ENCODE measurements at places on chromosomes 16 and 17. TPM values are rescaled to one million over a fixed set of nuclear protein-coding genes. Genes with fewer than 3 reads are reported as not detected.

- no peak for DNase-seq
Measured at GRCh38 chr16:56584276-56584675, 5.1 kb upstream of the MT3 start.

- no peak for DNase-seq
Measured at GRCh38 chr17:33517746-33518145, 224.7 kb upstream of the ASIC2 start.

DNA sequence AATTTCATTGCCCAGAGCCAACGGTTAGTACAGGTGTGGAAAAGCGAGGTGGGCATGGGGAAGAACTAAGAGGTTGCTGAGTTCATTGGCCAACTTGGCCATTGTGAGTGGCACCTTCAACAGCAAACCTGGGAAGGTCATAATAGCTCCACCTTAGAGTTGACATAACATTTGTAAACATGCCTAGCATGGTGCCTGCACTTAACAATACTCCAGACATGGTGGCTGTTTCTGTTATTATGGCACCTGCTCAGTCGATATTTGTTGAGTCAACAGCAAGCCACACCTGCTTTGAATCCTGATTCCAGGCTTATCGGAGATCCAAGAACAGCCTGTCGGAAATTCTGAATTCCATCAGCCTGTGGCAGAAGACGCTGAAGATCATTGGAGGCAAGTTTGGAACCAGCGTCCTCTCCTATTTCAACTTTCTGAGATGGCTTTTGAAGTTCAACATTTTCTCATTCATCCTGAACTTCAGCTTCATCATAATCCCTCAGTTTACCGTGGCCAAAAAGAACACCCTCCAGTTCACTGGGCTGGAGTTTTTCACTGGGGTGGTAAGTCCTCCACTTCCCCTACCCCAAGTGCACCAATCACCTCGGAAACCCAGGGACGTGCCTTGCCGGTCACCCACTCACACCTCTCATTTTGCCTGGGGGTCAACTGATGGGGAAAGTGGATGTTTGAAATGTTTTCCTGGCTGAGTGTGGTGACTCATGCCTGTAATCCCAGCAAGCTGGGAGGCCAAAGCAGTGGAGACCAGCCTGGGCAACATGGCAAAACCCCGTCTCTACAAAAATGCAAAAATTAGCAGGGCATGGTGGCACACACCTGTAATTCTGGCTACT, 46.0 kb downstream of the TMC5 start:
- peak; percentile 22 for DNase-seq

GRCh38 chr16:19830902-19831560, 53.6 kb downstream of the GPRC5B start:
- no peak for DNase-seq

- DNase-seq: no peak
Measured at GRCh38 chr17:35801583-35802224, 6.3 kb upstream of the MMP28 start.

DNA sequence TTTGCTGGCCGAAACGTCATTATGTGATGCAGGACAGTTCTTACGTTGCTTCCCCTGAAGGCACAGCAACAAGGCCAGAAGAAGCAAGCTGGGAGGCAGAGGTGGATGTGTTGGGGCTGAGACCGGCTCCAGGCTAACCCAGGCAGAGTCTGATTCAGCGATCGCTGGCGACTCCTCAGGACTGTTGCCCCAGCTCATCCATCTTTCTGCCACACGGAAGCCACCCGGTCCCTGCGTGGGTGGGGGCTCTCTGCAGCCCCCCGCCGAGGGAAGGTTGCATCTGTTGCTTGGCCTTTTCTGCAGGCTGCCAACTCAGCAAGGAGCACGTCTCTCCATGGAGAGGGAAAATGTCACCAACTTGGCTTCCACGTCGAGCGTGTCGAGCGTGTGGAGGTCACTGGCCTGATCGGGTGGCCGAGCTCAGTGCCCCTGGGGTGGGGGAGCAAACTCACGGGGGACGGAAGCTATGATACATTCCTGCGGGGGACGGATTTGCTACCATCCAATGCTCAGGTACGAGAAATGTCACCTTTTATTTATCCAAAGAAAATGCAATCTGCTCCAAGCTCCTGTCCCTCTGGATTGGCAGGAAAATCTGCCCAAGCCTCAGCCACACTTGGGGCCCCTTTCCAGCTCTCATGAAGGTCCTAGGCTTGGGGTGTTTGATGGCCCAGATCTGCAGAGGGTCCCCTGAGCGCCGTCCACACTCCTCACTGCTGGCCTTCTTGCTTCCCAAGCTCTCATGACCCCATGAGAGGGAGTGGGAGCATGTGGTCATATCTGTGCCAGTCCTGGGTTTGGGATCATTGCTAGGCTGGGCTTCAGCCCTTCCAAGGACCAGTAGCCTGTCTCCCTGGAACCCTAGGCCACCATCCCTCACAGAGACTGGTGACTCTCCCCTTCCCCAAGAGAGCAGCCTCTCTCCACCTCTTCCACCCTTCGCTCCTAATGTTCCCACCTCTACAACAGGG, 69.4 kb downstream of the RPH3AL start:
- no peak for DNase-seq

- DNase-seq: no peak
Measured at GRCh38 chr16:88596483-88596882, 26.3 kb downstream of the ZC3H18 start.

- DNase-seq: no peak
Measured at GRCh38 chr17:17739388-17740066, 58.3 kb downstream of the RAI1 start.

DNA sequence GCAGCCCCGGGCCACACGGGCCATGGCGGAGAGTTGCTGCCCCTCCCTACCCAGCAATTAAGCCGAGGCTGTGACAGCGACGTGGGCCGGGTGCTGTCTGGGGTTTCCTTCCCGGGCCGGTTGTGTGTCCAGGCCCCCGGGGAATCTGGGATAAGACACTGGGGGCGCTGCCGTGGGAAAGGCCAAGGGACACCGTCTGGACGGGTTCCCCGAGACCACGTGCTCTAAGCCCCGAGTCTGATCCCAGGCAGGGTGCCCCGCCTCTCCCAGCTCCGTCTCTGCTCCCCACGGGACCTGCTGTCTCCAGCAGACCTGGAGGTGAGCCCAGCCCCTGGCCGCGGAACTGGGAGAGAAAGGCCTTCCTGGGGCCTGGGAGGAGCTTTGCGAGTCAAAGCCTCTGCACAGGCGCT, 92.2 kb downstream of the IRX3 start:
- no peak for DNase-seq

DNA sequence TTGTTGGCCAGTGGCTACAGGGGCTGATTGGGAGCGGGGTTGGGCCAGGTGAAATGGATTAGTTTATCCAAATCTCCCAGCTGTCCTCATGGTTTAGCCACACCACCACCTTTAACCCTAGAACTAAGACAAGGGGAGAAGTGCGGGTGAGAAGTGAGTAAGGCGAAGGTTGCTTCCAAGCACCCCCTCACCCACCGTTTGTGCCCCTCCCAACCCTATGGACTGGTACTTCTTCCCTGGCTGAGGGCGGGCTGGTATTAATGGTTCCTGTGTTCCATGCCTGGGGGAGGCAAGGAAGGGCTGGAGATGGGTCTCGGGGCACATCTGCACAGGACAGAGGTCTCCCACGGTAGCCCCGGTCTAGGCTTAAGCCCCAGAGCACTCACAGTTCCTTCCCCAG, 25.1 kb downstream of the NT5M start:
- no peak for DNase-seq

PRKCB gene
- total RNA-seq: not detected

SARM1 gene
- total RNA-seq: 0.61 TPM
